Stimulated activated CD4-positive, alpha-beta T cell treated with anti-CD3 and anti-CD28 coated beads, Interleukin-4, amount 100 ng/mL, for 24 hours (primary cell): ENCODE measurements at places on chromosomes 3 and 15.

GRCh38 chr15:71780115-71780976 lies 30.0 kb upstream of the NR2E3 start:
- DNase-seq = peak; percentile 21

GRCh38 chr15:52255008-52255407 lies 40.6 kb downstream of the MYO5C start:
- DNase-seq = no peak

GRCh38 chr3:184540777-184541681 lies 20.6 kb upstream of the EPHB3 start:
- DNase-seq = peak; percentile 77

GRCh38 chr15:101025501-101025885 lies 106.3 kb downstream of the LRRK1 start:
- no peak for DNase-seq

- peak; percentile 56 for DNase-seq
Observed at GRCh38 chr15:57866149-57866736, 159.7 kb downstream of the POLR2M start.

DNA sequence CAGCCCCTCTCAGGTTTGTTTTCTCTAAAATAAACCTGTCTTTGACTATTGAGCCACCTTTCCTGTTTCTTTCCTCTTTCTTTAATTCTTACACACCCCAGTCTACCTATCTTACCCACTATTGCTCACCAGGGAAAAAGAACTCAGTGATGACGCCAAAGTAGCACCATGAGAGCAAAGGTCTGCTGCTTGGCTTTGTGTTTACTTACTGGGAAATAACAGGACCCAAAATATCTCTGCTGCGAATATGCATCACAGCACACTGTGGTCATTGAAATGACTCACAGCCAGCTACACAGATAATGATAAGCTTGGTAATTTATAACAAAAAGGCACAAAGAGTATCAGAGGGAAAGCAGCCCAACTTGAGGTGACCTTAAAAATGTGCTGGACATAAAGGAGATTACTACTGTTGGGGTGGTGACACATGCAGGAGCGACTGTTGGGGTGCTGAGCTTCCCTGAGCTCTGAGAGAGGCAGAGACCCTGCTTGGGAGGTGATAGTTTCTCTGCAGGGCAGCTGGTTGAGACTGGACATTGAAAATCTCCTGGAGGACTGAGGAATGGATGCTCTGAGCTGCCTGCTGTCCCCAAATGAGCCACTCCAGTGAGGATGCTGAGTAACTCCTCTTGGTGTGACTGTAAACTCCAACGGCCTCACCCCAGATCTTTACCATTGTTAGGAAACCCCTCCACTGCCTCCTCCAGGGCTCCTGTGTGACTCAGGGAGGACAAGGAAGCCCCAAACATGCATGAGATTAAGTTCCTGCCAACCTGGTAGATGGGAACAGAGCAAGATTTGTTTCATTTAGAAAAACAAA lies 14.5 kb downstream of the EFCAB12 start:
- DNase-seq = no peak

DNA sequence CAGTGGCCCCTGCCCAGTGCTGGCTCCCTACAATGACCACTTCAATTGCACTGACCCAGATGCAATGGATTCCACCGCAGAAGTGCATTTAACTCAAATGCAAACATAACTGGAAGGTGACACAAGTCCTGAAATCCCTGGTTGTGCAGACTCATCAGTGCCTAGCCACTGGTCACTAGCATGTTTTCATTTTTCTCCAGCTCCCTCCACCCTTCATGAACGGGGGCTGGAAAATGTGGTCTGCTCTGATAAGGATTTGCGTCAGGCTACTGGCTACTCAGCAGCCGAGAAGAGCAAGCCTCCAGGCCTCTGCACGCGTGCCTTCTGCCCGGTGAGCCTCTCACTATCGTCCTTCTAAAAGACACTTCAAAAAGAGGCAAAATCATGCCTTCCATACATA lies 27.4 kb upstream of the FURIN start:
- no peak for DNase-seq

GRCh38 chr3:61907210-61907795 lies 345.9 kb downstream of the PTPRG start:
- no peak for DNase-seq

DNA sequence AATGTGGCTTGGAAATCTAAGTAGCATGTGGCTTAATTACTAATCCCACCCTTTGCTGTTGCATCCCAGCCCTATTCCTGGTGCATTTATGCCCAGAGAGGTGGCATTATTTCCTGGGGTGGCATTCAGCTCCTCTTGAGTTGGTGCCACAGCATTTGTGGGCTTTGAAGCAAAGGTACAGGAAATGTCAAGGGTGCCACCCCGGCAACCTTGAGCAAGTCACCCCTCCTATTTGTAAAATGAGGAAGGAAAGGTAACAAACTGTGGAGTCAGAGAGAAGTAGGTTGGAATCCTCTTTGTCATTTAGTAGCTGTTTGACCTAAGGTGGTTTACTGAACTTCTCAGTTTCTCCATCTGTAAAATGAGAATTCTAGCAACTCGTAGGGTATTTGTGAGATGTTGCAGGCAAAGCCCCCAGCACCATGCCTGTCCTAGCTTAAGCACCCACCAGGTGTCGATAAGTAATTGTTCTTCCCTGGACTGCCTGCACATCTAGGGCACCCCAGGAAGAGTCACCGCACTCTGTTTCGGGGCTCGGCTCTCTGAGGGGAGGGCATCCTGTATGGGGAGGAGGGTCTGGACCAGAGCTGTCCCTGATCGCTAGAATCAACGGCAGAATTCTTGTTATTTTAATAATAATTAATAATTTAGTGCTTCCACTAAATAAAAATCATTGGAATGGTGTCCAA lies 17.1 kb downstream of the ISG20 start:
- DNase-seq = no peak

DNA sequence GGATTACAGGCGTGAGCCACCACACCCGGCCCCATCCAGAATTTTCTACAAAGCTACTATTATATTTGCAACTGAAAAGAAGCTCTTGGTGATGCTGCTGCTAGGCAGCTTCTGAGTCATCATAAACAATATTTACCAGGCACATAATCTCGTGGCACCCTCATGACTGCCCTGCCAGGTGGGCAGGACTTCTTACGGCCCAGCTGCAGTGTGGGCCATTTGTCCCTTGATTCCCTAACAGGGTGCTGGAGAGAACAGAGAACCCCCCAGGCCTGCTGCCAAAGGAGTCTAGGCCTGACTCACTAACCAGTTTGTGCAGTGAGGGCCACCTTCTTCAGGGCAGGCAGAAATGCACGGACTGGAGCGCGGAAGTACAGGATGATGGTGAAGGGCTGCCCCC lies 4.9 kb downstream of the EPB42 start:
- no peak for DNase-seq

GRCh38 chr15:58536414-58536813 lies 104.6 kb downstream of the LIPC start:
- no peak for DNase-seq

GRCh38 chr3:194554473-194555123 lies 67.8 kb upstream of the ATP13A3 start:
- DNase-seq = no peak

GRCh38 chr15:63634154-63634553 lies 37.0 kb downstream of the FBXL22 start:
- DNase-seq = no peak

- DNase-seq = no peak
Observed at GRCh38 chr3:58952128-58952917, 97.5 kb downstream of the CFAP20DC start.

DNA sequence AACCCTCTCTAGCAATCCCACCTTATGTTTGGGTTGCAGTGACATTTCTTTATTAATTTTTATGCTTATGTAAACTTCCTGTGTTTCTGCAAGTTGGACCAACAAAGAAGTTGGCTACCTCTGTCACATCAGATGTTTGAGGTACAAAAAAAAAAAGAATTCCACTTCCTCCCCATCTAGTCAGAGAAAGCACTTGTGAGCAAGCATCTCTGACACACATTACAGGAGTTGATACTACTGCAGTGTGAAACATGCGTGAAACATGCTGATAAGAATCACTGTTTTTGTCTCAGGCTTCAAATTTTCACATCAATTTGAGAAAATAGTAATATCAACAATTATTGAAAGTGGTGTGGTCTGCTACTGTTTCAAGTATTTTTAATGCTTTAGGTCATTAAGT lies 1.3 kb downstream of the SCAANT1 start:
- peak; percentile 12 for DNase-seq

- no peak for DNase-seq
Observed at GRCh38 chr3:72154391-72155335, 369.7 kb upstream of the PROK2 start.

- DNase-seq = no peak
Observed at GRCh38 chr3:101050046-101050445, 56.8 kb upstream of the ABI3BP start.

DNA sequence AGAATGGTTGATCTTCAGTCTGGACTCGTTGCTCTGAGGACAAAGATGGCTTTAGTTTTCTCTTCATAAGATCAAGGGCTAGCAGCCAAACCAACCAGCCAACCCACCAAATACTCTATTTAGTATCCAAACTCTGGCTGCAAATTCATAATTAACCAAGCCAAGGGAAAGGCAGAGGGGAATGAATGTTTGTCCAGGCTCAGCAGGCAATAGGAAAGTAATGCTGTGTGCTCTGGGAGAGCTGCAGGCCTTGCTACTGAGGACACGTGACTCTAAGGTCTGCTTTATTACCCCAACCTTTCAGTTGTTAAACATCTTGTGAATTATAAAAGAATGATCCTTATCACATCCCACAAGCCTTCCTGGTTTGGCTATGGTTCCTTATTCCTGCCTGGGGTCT lies 52.3 kb upstream of the GALNT15 start:
- no peak for DNase-seq

DNA sequence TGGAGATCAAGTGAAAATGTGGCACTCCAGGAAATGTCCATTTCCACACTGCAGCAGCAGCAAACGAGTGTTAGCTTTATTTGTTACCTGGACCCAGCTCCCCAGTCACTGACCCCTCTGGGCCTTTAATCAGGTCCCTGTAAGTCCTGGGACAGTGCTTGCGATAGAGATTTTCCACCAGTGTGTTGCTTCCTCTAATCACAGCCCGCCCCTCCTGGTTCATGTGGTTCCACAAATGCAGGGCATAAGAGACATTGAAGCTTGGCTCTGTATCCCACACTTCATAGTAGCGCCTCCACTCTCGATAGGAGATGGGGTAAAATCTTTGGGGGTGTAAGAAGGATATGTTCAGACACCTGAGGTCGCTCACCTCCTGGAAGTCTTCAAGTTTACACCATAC lies 8.0 kb downstream of the A4GNT start:
- DNase-seq = no peak

GRCh38 chr15:56390739-56391267 lies 25.6 kb downstream of the TEX9 start:
- no peak for DNase-seq

DNA sequence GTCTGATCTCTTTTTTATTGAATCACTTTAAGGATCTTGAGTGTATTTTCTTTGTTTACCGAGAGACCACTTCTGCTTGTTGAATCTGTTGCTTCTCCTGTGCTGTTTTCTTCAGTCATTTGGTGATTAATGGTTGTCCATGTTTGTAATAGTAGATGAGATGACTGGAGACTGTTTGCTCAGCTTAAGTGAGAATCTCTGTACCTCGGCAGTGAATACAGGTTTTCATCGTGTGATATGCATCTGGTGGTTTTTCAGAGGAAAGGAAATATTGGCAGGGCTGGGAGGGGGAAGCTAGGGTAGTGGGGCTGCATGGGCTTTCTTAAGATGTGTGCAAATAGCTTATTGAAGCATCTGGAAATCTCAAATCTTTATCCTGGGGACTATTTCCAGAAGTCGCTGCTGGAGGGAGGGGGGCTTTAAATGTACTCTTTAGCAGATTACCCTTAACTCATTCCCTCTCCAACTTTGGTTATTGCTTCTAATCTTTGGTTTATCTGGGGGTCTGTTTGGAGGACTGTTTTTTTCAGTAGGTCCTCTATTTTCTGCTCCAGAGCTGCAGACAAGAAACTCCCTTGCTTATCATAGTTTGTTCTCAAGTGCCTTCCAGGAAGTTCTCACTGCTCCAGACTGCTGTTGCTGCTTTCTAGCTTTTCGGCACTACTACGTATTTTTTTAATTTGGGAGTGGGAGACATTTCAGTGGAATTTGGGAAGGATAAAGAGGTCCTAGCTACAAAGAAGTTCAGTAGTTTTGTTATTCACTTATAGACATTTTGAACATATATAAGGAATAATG lies 19.4 kb downstream of the CMTM8 start:
- no peak for DNase-seq

GRCh38 chr15:91706322-91707032 lies 147.0 kb upstream of the SLCO3A1 start:
- DNase-seq = peak; percentile 88

GRCh38 chr3:139455855-139456254 lies 20.5 kb downstream of the RBP2 start:
- no peak for DNase-seq

- DNase-seq = no peak
Observed at GRCh38 chr3:30962084-30962483, 67.6 kb upstream of the GADL1 start.

DNA sequence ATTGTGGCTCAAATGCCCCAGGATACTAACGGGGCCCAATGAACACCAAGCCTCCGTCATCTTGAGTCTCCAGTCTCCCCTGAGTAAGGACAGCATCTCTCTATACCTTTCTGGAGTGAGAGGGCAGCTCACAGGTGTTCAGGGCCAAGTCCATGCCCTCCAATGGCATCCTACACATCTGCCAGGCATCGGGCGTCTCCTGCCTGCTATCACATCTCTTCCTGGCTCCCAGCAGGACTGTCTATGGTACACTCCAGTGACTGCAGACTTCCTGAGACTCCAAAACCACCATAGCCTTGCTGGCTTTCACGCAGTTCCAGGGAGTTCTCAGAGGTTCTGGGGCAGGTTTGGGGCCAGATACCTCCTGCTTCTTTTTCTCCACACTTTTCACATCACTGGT lies 28.3 kb downstream of the CX3CR1 start:
- no peak for DNase-seq

DNA sequence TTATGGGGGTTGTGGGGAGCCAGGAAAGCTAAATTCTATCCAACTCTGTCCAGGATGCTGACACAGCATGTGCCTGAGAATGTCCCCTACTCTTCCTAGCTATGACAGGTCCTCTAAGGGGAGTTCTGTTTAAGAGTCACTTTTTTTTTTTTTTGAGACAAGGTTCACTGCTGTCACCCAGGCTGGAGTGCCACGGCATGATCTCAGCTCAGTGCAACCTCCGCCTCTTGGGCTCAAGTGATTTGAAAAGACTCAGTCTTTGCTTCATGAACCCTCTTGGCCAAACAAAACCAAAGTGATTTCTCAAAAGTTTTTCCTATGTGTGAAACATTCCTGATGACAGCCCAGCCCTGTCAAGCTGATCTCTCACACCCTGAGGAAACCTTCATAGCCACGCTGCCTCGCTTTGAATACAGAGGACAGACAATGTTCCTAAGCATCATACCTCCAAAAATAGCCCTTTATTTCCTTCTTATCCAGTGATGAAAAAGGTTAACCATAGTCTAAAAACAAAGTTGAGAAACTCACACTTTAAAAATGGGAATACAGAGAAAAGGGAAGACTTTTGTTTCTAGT lies 105.5 kb upstream of the PROK2 start:
- no peak for DNase-seq

- DNase-seq = no peak
Observed at GRCh38 chr15:69590932-69591524, 138.4 kb downstream of the RPLP1 start.
